ENCODE measurements at places on chromosomes 4 and X.

DNA sequence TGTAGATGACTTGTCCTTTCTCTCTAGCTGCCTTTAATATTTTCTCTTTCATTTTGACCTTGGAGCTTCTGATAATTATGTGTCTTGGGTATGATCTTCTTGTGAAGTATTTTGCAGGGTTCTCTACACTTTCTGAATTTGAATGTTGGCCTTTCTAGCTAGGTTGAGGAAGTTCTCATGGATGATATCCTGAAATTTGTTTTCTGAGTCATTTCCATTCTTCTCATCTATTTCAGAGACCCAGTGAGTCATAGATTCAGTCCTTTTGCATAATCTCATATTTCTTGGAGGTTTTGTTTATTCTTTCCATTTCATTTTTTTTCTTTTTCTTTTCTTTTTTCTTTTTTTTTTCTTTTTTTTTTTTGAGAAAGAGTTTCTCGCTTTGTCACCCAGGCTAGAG, 585.7 kb upstream of the PABPC4L start:
- no peak for DNase-seq

DNA sequence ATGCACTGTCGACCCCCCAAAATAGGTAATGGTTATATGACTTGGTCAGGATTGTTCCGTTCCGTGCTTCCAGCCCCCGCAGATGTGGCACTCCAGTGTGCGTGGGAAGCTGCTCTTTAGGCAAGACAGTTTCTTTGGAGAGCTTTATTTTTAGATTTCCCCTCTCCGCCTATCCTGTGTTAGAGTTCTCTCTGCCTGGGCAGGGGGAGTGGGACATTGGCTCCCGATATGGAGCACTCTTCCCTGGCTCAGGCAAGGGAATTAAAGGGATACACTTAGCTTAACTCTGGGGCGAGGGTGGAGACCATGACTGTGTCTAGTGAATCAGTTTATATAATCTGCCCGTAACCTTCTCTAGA, 36.0 kb downstream of the DLG3 start:
- DNase-seq, result no peak

GRCh38 chrX:10370976-10371375, 214.2 kb downstream of the CLCN4 start:
- DNase-seq, result no peak

- DNase-seq, result no peak
Measured at GRCh38 chrX:123713841-123714240, 19.0 kb downstream of the THOC2 start.

GRCh38 chr4:155911905-155912304, 8.4 kb downstream of the TDO2 start:
- no peak for DNase-seq

DNA sequence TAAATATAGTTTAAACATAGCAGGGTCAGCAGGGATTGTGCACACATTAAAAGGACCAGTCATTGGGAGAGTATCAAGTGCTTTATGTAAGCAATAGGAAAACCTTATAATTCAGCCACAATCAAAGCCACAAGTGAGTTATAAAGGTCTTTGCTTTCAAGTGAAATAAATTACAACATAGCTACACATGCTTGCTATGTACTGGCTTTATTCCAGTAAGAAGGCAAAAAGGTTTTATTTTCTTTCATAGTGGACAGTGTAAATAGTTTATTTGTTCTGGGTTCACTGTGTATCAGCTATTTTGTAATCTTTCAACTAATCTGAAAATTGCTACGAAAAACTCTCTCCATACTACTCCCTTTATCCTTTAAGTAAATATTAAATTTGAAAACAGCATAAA, 691.4 kb downstream of the PCDH7 start:
- DNase-seq, result no peak

GRCh38 chr4:183797011-183797444, 108.1 kb upstream of the STOX2 start:
- DNase-seq, result peak; percentile 49

- DNase-seq, result no peak
Measured at GRCh38 chr4:2245787-2246275, 3.9 kb upstream of the HAUS3 start.

DNA sequence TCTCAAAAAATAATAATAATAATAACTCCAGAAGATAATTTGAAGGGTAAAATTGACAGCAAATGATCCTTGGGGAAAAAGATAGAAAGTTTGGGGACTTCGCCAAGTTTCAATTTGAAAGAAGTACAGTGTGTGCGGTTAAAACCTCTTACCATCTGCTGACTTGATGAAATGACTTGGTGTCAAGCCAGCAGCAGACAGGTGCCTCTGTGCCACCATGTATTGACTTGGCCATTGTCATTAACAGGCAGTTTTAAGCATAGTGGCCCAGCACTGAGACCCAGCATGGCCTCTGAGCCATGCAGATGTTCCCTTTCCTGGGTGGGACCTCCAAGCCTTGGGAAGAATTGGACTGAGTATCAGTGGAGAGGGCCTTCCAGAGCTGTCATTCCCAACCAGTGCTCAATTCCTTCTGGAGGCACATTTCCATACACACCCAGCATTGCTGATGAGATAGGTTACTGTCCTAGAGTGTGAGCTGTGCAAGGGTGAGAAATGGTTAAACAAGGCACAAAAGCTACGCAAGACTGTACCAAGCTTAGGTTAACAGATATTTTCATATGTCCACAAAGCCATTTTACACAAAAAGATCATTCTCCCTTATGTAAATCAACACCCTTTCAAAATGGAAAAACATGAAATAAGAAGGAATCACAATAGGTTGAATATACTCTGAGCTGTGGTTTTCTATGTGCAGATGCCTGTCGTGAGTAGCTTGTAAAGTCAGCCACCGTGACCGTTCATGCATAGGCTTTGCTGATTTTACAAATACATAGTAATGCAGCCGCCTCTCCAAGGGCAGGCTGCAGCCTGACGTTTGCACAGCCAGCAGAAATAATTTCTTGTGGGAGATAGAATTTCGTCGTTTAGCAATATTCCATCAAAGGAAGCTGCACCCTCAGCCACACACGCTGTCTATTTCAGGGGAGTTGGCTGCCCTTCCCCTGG, 59.4 kb upstream of the FBXW7 start:
- no peak for DNase-seq

DNA sequence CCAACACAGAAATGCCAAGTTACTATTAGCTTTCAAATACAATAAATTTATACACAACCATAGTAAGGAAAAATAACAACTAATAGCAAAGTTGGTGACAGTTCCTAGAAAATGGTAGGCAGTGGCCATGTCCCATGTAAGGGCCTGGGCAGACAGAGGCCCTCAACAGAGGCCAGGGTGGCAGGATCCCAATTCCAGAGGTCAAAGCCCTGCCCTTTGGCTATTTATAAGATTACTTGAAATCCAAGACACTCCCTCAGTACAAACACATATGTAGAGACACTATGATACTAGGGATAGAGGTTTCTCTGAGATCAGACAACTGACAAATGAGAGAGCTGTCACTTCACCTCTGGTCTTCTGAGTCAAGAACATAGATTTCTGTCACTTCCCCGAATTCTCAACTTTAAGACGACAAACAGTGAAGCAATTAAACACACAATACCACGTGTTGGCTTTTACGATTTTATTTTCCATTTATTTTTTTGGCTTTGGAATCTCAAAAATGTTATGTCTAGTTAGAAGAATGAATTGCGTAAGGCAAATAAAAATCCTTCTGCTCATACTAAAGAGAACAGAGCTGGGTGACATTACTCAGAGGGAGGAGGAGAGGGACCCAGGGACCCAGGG, 16.3 kb upstream of the MAOB start:
- no peak for DNase-seq

- DNase-seq, result peak; percentile 21
Measured at GRCh38 chr4:78418406-78418805, 133.2 kb upstream of the ANXA3 start.

DNA sequence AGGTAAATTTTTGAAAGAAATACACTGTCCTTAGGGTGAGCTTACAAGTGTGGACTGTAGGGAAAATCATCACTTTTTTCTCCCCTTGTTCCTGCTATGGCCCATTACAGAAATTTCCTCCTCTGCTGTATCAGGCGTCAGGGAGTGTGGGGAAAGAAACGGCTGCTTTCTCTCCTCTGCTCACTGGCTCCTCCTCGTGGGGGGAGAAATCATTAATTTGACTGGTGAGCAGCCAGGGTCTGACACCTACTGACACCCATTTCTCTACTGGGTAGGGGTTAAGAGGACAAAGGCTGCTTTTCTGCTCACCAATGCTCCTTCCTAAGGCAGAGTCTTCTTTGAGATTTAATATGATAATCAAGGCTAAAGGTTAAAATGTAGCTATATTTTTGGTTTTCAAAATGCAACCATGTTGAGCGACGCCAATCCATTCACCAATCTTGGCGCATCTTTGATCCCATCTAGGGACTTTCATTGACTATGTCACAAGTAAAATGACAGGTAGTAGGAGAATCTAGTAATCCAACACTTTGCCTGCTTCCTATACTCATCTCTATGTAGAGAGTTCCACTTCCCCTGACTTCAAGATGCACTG, 25.1 kb downstream of the SETD7 start:
- peak; percentile 39 for DNase-seq

GRCh38 chr4:335515-335914, 2.1 kb upstream of the ZNF141 start:
- no peak for DNase-seq

- DNase-seq, result no peak
Measured at GRCh38 chrX:13470685-13470977, 98.8 kb upstream of the EGFL6 start.

- DNase-seq, result no peak
Measured at GRCh38 chr4:77481856-77482255, 123.8 kb upstream of the CXCL13 start.

DNA sequence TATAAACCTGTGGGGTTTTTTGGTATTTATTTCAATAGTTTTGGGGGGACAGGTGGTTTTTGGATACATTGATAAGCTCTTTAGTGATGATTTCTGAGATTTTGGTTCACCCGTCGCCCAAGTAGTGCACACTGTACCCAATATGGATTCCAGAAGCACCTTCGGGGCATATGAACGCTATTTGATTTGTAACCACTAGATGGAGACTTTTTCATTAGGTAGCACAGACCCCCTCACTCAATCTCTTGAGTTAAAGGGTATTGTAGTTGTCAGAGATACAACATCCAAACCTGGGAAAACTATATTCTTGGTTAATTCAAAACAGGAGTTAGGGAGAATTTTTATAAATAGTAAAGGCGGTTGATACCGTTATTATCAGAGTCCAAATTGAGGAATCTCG, 79.8 kb downstream of the SPANXN3 start:
- peak; percentile 24 for DNase-seq

GRCh38 chrX:2608638-2609430, 82.3 kb upstream of the CD99 start:
- peak; percentile 89 for DNase-seq

DNA sequence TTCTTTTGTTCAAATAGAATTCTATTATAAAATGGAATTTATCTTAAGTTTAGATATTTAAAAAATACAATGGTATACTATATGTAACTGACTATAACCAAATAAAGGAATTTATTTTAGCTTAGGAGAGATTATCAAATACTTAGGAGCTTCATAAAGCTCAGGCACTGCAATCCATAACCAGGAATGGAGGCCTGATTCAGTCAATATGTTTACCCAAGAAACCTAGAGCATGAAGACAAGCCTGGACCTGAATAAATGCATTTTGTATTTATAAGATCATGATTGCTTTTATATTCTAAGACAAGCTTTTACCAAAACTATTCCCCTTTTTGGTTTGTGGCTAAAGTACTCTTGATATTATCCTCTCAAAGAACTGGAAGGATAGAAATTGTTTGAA, 742.6 kb downstream of the FAT4 start:
- no peak for DNase-seq

GRCh38 chrX:48580662-48581061, 6.4 kb downstream of the RBM3 start:
- peak; percentile 21 for DNase-seq

DNA sequence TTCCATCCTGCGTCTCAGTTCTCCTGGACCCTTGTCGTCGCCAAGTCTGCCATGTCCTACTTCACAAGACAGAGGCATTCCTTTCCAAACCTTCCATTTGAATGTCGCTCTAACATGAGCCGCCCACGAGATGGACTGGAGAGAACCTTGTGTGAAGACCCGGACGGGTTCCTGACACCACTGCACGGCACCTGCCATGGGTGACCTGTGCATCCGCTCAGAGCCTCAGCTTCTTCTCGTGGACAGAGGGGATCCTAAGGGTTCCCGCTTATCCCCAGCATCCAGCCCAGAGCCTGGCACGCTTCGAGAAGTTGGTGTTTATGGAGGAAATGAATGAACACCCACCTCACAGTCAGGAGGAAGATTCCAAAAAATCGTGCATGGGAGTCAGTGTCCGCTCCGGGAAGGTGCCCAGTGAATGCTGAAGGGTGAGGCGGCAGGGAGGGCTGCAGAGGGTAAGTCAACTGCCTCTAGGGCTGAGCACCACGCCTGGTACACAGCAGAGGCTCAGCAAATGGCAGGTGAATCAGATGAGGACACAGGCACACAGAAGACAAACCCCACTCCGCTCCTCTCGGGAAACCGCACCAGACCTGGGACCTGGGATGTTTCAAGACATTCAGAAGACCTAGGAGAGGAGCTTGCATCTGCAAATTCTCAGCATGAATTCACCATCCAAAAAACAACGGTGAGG, 52.6 kb downstream of the WFS1 start:
- DNase-seq, result no peak

- DNase-seq, result no peak
Measured at GRCh38 chrX:150610446-150610845, 42.0 kb downstream of the MTM1 start.

DNA sequence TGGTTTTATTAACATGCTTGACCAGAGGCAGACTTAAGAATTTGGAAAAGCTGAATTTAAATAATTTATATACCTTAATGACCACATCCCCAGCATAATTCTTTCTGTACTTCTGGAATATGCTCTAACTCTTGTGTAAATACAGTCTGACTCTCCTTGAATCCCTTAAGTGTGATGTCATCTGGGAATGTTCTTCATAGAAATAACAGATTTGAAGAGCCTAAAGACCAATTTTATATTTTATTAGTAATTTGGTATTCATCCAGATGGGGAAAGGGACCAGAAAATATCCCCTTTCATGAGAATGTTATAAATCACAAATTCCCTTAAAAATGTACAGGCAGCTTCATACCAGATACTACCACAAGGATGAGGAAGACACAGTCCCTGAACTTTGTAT, 58.3 kb downstream of the KCNIP4 start:
- no peak for DNase-seq

DNA sequence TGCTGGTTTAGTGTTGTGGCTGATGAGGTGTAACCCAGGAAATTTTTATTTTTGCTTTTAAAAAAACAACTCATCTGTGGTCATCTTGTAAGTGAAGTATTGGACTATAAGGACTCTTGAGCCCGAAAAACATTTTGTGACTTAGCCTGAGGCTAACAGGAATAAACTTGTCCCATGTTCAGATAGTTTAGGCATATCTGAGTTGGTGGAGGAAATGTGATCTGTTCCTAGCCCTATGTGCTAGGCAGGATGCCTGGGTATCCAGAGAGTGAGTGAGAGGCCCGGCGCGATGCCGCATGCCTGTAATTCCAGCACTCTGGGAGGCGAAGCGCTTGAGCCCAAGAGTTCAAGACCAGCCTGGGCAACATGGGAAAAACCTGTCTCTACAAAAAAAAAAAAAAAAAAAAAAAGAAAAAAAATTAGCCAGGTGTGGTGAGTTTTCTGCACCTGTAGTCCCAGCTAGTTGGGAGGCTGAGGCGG, 3.7 kb downstream of the SMS start:
- DNase-seq, result no peak
